Osteoblast (primary cell): ENCODE measurements at places on chromosomes 16 and 17. TPM values are rescaled to one million over a fixed set of nuclear protein-coding genes. Genes with fewer than 3 reads are reported as not detected.

EVI2A gene
- 191 and 244 TPM in 2 replicates for total RNA-seq

PIRT gene
- not detected in 2 replicates for total RNA-seq

PSMD12 gene
- total RNA-seq: 22.7 and 24.2 TPM in 2 replicates

RTN4RL1 gene
- total RNA-seq: 1.1 and 1.5 TPM in 2 replicates

YBX2 gene
- under 0.01 TPM in 1 of 2 replicates, not detected in the other for total RNA-seq

PRSS21 gene
- total RNA-seq: not detected in 2 replicates

CD300H gene
- not detected in 2 replicates for total RNA-seq

PRR35 gene
- total RNA-seq: under 0.01 TPM in 1 of 2 replicates, not detected in the other

KCNG4 gene
- total RNA-seq: not detected in 2 replicates

PPL gene
- 24.2 and 27.1 TPM in 2 replicates for total RNA-seq

OTOP3 gene
- total RNA-seq: not detected in 2 replicates

KRTAP9-2 gene
- total RNA-seq: not detected in 2 replicates

MMP25 gene
- total RNA-seq: under 0.01 TPM in 1 of 2 replicates, not detected in the other

TAX1BP3 gene
- total RNA-seq: 149 and 164 TPM in 2 replicates

CRHR1 gene
- total RNA-seq: not detected in 2 replicates

KRT27 gene
- total RNA-seq: not detected in 2 replicates

SCN4A gene
- under 0.01 TPM in 1 of 2 replicates, not detected in the other for total RNA-seq

SOX9 gene
- 6.5 and 8.3 TPM in 2 replicates for total RNA-seq

NHLRC4 gene
- 1.2 and 2.2 TPM in 2 replicates for total RNA-seq

OR1A1 gene
- total RNA-seq: not detected in 2 replicates

C17orf113 gene
- total RNA-seq: under 0.01 and 0.29 TPM in 2 replicates

HOXB5 gene
- total RNA-seq: not detected in 2 replicates

CCDC200 gene
- total RNA-seq: not detected in 2 replicates

CACNG5 gene
- total RNA-seq: not detected in 2 replicates

ST6GALNAC1 gene
- 0.72 TPM in 1 of 2 replicates, not detected in the other for total RNA-seq

TNFSF12 gene
- total RNA-seq: 11.2 and 12.7 TPM in 2 replicates

SLC4A1 gene
- total RNA-seq: under 0.01 TPM in 1 of 2 replicates, not detected in the other

CD68 gene
- total RNA-seq: 31.8 and 55.7 TPM in 2 replicates

SLC9A5 gene
- 2.9 and 3.6 TPM in 2 replicates for total RNA-seq

CEMP1 gene
- total RNA-seq: not detected in 2 replicates
